ENCODE measurements at places on chromosomes 5 and 9.
A peak's percentile ranks its signal among the peaks of the same experiment; 100 is the strongest.

GRCh38 chr5:16773991-16774390 lies 157.2 kb upstream of the RETREG1 start:
- no peak overlapping the region for H3K4me3 ChIP-seq
- DNase-seq: no peak
- H3K27me3 ChIP-seq: no peaks in the 10 kb centered on the region
- H3K36me3 ChIP-seq: no peaks in the 10 kb centered on the region

GRCh38 chr5:94471521-94471920 lies 146.9 kb downstream of the KIAA0825 start:
- no peak for DNase-seq
- H3K36me3 ChIP-seq: no peaks in the 10 kb centered on the region
- no peaks in the 10 kb centered on the region for H3K27me3 ChIP-seq
- no peaks in the 10 kb centered on the region for H3K4me1 ChIP-seq
- H3K4me3 ChIP-seq: no peak overlapping the region

DNA sequence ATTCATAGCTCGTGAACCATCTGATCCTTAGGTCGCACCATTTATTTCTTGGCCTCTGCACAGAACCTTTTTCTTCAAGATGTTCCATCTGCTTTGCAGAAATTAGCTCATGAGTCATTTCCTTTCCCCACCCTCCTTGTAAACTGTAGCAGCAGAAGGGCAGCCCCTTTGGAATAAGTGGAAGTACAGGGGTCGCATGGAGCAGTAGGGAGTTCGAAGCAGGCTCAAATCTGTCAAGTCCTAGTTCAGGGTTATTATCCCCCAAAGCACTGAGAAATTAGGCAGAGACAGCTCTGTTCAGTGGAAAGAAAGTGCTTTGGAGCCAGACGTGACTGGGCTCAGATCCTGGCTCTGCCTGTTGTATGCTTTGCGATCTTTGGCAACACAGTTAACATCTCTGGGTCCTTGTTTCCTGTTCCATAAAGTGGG lies 84.2 kb downstream of the SGCD start:
- H3K27me3 ChIP-seq: no peaks in the 10 kb centered on the region
- no peaks in the 10 kb centered on the region for H3K36me3 ChIP-seq
- no peak overlapping the region for H3K4me3 ChIP-seq
- H3K27ac ChIP-seq: no peak overlapping the region

- no peak overlapping the region for H3K4me3 ChIP-seq
- no peak for DNase-seq
- H3K4me1 ChIP-seq: no peaks in the 10 kb centered on the region
- H3K36me3 ChIP-seq: no peaks in the 10 kb centered on the region
Measured at GRCh38 chr5:128632264-128632663, 94.2 kb upstream of the FBN2 start.

DNA sequence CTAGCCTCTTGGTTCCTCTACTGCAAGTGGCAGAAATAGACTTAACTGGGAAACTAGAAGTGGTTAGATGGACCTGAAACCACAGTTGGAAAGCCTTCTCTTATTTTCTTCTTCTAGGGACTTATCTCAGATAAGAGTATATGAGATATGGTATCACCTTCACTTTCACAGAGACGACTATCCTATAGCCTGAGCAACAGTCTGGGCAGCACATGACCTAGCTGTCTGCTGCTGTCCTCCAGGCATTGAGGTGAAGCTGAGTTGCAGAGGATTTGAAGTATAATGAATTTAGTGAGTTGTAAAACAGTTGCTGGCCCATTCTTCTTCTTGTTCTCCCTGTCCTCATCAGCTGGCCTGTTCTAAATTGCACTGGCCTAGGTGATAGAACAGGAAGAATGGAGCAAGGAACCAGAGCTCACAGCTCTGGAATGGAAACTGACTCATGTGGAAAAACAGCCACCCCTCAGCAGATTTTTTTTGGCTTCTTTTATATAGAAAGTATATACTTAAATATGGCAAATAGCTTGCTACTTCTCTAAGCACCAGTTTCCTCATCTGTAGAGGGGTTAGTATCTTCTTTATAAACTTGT lies 27.8 kb downstream of the RECK start:
- no peak overlapping the region for H3K27ac ChIP-seq
- DNase-seq: no peak
- H3K4me1 ChIP-seq: no peaks in the 10 kb centered on the region
- H3K27me3 ChIP-seq: no peaks in the 10 kb centered on the region
- no peaks in the 10 kb centered on the region for H3K36me3 ChIP-seq
- H3K4me3 ChIP-seq: no peak overlapping the region

GRCh38 chr5:88279584-88279983 lies 10.9 kb upstream of the TMEM161B start:
- no peaks in the 10 kb centered on the region for H3K36me3 ChIP-seq
- no peaks in the 10 kb centered on the region for H3K27me3 ChIP-seq
- H3K4me3 ChIP-seq: no peak overlapping the region
- H3K4me1 ChIP-seq: no peaks in the 10 kb centered on the region
- H3K27ac ChIP-seq: no peak overlapping the region
- DNase-seq: no peak

GRCh38 chr9:130226112-130226511 lies 39.4 kb upstream of the HMCN2 start:
- no peak overlapping the region for H3K27ac ChIP-seq
- no peak for DNase-seq
- no peaks in the 10 kb centered on the region for H3K4me1 ChIP-seq

GRCh38 chr5:33692980-33693379 lies 198.8 kb downstream of the ADAMTS12 start:
- no peaks in the 10 kb centered on the region for H3K27me3 ChIP-seq
- no peaks in the 10 kb centered on the region for H3K4me1 ChIP-seq
- no peak overlapping the region for H3K27ac ChIP-seq

GRCh38 chr5:17761326-17761725 lies 127.1 kb downstream of the TAF11L14 start:
- H3K36me3 ChIP-seq: no peaks in the 10 kb centered on the region
- no peaks in the 10 kb centered on the region for H3K27me3 ChIP-seq
- no peak overlapping the region for H3K27ac ChIP-seq
- DNase-seq: no peak
- no peak overlapping the region for H3K4me3 ChIP-seq

DNA sequence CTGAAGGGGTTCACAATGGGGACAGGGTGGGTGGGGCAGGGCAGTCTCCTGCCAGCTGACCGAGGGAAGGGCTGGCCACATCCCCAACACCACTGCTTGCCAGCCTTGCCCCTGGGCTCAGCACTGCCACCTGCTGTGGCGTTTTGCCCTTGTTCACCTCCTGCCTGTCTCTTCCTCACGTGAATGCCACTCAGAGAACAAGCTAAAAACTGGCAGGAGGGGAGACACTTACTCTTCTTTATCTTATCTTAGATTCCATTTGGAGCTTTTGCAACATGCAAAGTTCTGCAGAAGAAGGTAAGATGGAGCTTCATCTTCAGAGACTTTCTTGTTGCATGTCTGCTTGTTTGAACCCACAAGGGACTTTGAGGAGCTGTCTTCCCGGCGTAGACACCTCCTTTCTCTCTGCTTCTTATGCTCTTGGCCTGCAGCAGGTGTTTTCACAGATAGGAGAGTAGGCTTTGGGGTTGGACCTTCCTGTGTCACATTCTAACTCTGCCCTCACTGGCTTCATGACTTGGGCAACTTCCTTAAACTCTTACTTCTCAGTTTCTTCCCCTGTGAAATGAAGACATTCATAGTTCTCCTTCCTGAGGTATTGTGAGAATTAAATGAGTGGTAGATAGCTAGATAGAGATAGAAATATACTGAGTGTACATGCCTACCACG lies 4.1 kb downstream of the LRSAM1 start:
- no peak for DNase-seq
- H3K27me3 ChIP-seq: no peaks in the 10 kb centered on the region
- no peaks in the 10 kb centered on the region for H3K36me3 ChIP-seq
- no peak overlapping the region for H3K27ac ChIP-seq
- no peak overlapping the region for H3K4me3 ChIP-seq
- H3K4me1 ChIP-seq: peaks cover 17% of the 10 kb centered on the region

- peaks cover 10% of the 10 kb centered on the region for H3K27me3 ChIP-seq
- no peaks in the 10 kb centered on the region for H3K36me3 ChIP-seq
- H3K4me3 ChIP-seq: no peak overlapping the region
- DNase-seq: no peak
Measured at GRCh38 chr9:124762633-124763032, 8.5 kb downstream of the NR6A1 start.

- no peak overlapping the region for H3K27ac ChIP-seq
- H3K4me3 ChIP-seq: no peak overlapping the region
- H3K4me1 ChIP-seq: no peaks in the 10 kb centered on the region
- no peaks in the 10 kb centered on the region for H3K36me3 ChIP-seq
Measured at GRCh38 chr5:129554134-129554904, 94.2 kb downstream of the ADAMTS19 start.

DNA sequence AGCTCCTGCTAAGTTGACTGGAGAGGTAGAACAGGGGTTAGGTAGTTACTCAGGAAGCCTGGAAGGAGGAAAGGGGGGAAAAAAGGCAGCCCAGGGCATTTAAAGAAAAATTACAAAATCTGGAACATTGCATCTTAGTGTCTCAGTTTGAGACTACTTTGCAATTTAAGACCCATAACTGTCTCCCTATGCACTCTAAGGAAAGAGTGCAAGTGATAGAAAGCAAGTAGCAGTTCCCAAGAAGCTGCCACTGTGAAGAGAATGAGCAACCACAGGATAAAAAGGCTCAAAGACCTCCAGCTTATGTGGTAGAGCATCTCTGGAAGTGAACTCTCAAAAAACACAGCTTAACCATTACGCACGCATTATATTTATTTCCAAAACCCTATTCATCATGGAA lies 141.8 kb downstream of the SLCO4C1 start:
- no peak overlapping the region for H3K4me3 ChIP-seq
- H3K27ac ChIP-seq: no peak overlapping the region
- DNase-seq: no peak
- H3K27me3 ChIP-seq: no peaks in the 10 kb centered on the region
- H3K4me1 ChIP-seq: no peaks in the 10 kb centered on the region

DNA sequence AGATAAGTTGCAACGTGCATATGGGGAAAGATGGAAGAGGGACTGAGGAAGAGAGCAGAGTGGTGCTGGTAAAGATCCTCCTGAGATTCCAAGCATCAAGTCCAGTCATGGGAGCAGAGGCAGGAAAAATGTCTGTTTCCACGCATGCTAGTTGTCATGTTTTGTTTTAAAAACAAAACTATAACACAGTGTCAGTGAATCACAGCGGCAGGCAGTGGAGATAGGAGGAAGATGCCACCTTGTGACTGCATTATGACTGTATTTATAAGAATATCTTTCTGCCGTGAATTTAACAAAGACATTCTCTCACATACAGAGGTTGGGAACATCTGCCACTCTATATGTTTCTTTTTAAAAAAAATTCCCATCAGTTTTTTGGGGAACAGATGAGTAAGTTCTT lies 3.7 kb upstream of the SVEP1 start:
- H3K4me1 ChIP-seq: no peaks in the 10 kb centered on the region
- H3K27me3 ChIP-seq: peaks cover 17% of the 10 kb centered on the region
- H3K36me3 ChIP-seq: no peaks in the 10 kb centered on the region

DNA sequence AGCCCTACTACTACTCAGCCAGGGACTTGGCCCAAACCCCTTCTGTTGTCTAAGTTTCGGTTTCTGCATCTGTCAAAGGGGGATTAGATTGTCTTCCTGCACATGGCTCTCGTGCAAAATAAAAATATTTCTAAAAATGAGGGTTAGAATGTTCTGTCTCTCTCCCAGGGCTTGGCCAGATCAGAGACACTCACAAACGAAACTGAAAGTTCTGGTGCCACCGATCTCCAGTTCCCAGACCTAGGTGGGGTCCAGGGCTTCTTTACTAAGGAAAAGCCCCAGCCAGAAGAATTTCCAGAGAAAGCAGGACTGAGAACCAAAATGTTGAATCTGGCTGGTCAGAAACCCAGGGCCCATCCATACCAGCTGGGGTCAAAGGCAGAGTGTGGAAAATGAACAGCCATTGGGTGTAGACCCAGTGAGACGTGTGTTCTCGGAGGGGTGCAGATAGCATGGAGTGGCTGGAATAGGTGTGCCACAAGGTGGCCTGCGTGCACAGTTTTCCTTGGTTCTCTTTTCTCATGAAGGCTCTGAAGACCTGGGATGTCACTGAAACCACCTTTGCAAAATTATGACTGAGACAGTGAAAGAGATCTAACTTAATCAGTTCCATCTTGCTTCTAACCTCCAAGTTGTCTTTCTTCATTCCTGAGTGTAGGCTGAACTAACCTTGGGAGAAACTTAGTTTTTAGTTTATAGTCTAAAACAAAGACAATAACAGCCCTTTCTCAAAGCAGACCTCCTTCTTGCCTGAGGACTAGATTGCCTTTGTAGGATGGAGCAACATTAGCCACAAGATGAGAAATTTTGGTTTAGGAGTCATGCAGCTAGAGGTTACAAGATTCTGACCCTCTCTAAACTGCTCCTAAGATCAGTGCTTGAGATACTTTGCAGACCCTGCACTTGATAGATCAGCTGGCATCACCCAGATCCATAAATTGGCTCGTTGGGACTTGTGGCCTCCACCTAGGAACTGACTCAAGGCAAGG lies 2.3 kb upstream of the SLC23A1 start:
- DNase-seq: no peak
- H3K4me1 ChIP-seq: peaks cover 5% of the 10 kb centered on the region
- H3K36me3 ChIP-seq: no peaks in the 10 kb centered on the region
- peak overlapping the region; percentile 46 for H3K4me3 ChIP-seq
- H3K27me3 ChIP-seq: no peaks in the 10 kb centered on the region

DNA sequence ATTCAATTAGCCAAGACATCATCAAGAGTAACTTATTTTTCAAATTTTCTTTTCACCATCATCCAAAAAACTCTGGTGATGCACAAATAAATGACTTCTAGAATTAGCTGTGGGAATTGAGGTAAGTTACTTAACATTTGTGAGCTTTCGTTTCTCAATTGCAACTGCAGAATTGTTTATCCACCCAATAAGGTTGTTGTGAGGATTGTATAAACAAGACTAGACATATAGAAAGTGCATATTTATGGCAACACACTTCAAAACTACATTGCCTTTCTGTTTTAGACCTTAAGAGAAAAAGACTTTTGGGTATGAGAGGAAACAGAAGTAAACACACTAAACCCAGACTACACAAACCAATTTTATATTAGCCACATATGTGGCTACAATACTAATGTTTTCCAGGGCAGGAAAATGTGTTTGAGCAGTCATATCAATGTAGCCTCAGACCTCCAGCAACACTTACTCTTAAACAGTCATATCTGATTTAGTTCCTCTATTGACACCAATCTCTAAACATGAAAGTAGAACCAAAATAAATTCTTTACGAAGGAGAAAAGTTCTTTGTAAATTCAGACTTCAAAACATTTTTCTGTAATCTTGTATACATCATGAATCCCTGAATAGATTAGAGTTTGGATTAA lies 488.0 kb upstream of the CYLC2 start:
- no peaks in the 10 kb centered on the region for H3K27me3 ChIP-seq
- no peaks in the 10 kb centered on the region for H3K4me1 ChIP-seq
- H3K36me3 ChIP-seq: no peaks in the 10 kb centered on the region
- no peak overlapping the region for H3K4me3 ChIP-seq

- H3K27me3 ChIP-seq: no peaks in the 10 kb centered on the region
- H3K4me1 ChIP-seq: no peaks in the 10 kb centered on the region
- H3K36me3 ChIP-seq: no peaks in the 10 kb centered on the region
Measured at GRCh38 chr9:26973989-26974388, 17.8 kb downstream of the IFT74 start.

- no peak for DNase-seq
- no peaks in the 10 kb centered on the region for H3K4me1 ChIP-seq
- no peaks in the 10 kb centered on the region for H3K36me3 ChIP-seq
- H3K4me3 ChIP-seq: no peak overlapping the region
- H3K27me3 ChIP-seq: no peaks in the 10 kb centered on the region
- H3K27ac ChIP-seq: no peak overlapping the region
Measured at GRCh38 chr9:113913426-113914195, 37.5 kb downstream of the ZNF618 start.
